ENCODE measurements at places on chromosomes 16 and 17. TPM values are rescaled to one million over a fixed set of nuclear protein-coding genes. Genes with fewer than 3 reads are reported as not detected.

Gene RAMP2
- 0.28 TPM for total RNA-seq

DNA sequence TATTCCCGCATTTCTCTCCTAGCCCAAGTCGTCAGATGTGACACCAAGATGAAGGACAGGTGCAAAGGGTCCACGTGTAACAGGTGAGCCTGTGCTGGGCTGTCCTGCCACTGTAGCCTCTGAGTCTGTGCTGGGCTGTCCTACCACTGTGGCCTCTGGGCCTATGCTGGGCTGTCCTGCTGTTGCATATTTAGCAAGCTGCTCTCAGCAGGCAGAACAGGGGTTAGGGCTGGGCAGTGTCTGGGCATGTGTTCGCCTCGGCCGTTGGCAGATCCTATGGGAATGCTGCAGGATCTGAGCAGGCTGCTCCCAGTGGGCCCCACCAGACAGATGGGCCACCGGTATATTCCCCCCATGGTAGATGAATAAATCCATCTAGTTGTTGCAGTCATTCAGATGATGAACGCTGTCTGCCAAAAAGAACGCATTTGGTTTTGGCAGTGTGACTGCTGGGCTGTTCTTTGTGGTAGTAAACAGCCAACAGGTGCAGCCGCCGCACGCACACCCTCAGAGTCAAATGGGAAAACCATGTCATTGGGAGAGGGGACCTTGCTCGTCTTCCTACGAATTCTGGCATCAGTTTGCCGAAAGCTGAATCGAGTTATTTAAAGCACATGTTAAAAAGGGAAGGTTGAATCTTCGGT is 49.2 kb downstream of the CRISPLD2 start:
- H3K4me3 ChIP-seq: no peak overlapping the region
- H3K27ac ChIP-seq: no peak overlapping the region
- H3K27me3 ChIP-seq: no peaks in the 10 kb centered on the region
- H3K4me1 ChIP-seq: peaks cover under 1% of the 10 kb centered on the region
- H3K36me3 ChIP-seq: peaks cover 59% of the 10 kb centered on the region

Gene LRRC37A2
- total RNA-seq: 3.1 TPM

Gene GJD3
- not detected for total RNA-seq

DNA sequence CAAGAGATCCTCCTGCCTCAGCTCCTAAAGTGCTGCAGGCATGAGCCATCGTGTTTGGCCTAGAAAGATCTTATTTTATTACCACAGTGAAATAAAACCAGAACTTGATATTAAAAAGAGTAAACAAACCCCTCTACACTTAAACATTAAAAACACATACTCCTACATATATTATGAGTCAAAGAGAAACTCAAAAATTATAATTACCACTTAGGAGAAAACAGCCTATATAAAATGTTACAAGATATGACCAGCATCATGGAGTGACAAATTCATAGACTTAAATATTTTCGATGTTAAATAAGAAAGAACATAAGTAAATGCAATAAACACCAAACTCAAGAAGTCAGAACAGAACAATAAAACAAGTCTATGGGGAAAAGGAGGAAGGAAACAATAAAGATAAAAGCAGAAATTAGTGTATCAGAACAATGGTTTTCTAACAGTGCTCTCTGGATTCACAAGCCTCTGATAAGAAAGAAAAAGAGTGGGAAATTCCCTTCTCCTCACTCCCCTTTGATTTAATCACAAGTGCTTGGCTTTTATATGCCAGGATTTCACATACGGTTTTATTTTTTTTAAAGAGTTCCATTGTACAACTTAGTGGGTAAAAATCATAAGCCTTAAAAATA is 23.0 kb downstream of the SKAP1 start:
- H3K27ac ChIP-seq: no peak overlapping the region
- no peaks in the 10 kb centered on the region for H3K36me3 ChIP-seq
- DNase-seq: no peak
- H3K4me3 ChIP-seq: no peak overlapping the region

Gene GAST
- not detected for total RNA-seq

DNA sequence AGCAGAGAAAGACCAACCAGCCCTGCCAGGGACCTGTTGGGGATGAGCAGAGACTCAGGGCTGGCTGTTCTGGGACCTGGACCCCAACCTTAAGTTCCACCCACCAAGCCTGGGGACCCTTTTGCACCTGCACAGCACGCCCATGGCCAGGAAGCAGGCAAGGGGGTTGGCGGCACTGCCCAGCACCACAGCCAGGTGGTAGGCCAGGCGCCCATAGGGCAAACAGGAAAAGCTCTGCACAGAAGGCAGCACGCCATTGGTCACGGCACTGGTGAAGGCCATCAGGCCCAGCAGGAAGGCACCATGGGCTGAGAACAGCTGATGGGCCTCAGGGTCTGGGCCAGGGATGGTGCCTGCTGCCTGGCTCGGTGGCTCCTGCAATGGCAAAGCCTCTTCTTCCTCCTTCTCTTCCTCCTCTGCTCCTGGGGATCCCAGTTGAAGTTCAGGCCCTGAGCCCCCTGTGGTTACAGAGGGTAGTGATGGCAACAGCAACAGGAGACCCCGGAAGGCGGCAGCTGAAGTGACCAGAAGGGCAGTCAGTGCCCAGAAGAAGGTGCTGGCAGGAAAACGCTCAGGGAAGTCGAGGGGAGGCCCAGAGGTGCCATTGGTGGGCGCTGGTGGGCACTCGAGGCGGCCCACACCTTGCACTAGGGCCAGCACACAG is 1.7 kb downstream of the SLC52A1 start:
- no peak overlapping the region for H3K27ac ChIP-seq
- H3K4me1 ChIP-seq: no peaks in the 10 kb centered on the region
- DNase-seq: no peak
- no peak overlapping the region for H3K4me3 ChIP-seq

DNA sequence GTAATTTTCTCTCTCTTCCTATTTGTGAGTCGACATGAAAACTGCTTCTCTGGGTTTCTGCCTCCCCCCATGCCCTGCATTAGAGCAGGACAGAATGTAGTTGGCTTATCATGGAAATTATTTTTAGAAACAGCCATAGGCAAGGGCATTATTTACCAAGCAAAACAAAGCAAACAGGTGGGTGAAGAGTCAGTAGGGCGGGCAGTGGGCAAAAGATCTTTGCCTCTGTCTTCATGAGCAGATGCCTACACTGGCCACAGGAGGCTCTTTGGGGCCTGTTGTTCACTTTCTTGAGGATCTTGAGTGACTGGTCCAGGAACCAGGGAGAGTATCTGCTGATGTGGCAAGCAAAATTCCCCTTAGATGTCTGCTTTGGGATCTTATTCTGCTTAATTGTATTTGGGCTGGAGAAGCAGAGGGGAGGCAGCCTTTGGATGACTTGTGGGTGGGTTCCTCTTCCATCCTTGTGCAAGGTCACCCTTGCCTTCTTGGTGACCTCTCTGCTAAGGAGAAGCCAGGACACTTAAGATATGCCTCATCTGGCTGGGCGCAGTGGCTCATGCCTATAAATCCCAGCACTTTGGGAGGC is 42.5 kb upstream of the CLEC19A start:
- DNase-seq: no peak
- no peak overlapping the region for H3K4me3 ChIP-seq
- no peaks in the 10 kb centered on the region for H3K27me3 ChIP-seq
- no peaks in the 10 kb centered on the region for H3K36me3 ChIP-seq

GRCh38 chr16:8346294-8346693 is 244.0 kb downstream of the TMEM114 start:
- H3K4me3 ChIP-seq: no peak overlapping the region
- no peak for DNase-seq

Gene RHOT2
- total RNA-seq: 20.0 TPM

GRCh38 chr17:10316801-10317542 is 55.8 kb downstream of the MYH13 start:
- peak; percentile 41 for DNase-seq
- H3K27me3 ChIP-seq: peaks cover 2% of the 10 kb centered on the region
- H3K27ac ChIP-seq: no peak overlapping the region

Gene NACA2
- total RNA-seq: not detected

Gene ASIC2
- total RNA-seq: under 0.01 TPM

DNA sequence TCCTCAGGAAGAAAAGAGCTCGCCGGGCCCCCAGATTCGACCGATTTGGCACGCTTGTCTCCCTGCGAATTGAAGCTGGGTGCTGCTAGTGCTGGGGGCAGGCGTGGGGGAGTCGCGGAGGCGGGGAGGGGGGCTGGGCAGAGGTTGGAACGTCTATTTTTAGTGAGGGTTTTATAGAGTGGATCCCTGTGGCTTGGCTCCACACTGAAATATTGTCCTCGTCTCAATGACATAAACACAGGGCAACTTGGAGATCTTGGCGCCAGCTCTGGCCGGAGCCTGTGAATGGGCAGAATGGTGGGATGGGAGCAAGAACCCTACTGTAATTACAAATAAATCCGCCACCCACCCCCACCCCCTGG is 15.7 kb upstream of the NOG start:
- DNase-seq: no peak
- no peak overlapping the region for H3K4me3 ChIP-seq
- H3K36me3 ChIP-seq: no peaks in the 10 kb centered on the region
- no peak overlapping the region for H3K27ac ChIP-seq
- H3K4me1 ChIP-seq: no peaks in the 10 kb centered on the region

GRCh38 chr16:17451843-17452242 is 18.9 kb downstream of the XYLT1 start:
- no peaks in the 10 kb centered on the region for H3K36me3 ChIP-seq
- peaks cover 2% of the 10 kb centered on the region for H3K4me1 ChIP-seq
- no peak overlapping the region for H3K4me3 ChIP-seq

DNA sequence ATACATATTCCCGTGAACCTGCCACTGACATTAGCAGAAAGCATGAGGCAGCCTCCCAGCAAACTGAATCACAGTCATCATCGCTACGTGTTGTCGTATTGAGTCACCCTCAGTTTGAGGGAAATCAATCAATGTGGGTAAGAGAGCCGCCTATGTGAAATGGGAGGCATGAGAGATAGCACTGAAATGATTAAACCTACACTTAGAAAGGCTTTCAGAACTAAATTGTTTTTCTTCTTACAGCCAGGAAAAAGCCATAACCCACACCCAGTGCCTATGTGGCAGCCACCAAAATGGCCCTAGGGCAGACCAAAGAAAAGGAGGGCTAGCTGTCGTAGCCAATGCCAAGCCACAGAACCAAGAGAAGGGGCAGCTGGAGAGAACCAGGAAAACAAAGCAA is 90.5 kb downstream of the ADAMTS18 start:
- DNase-seq: no peak
- no peak overlapping the region for H3K4me3 ChIP-seq
- no peaks in the 10 kb centered on the region for H3K36me3 ChIP-seq
- no peaks in the 10 kb centered on the region for H3K27me3 ChIP-seq

- H3K4me3 ChIP-seq: no peak overlapping the region
- DNase-seq: peak; percentile 70
- H3K27me3 ChIP-seq: peaks cover 9% of the 10 kb centered on the region
- no peak overlapping the region for H3K27ac ChIP-seq
- H3K36me3 ChIP-seq: no peaks in the 10 kb centered on the region
These were observed 14.9 kb downstream of the ADGRG1 start for GRCh38 chr16:57643147-57643874.

Gene RNF222
- not detected for total RNA-seq
